GM06990 (cell line): ENCODE measurements at places on chromosomes 6 and 20.

GRCh38 chr6:52286798-52287432 lies 2.4 kb upstream of the MCM3 start:
- DNase-seq: no peak

DNA sequence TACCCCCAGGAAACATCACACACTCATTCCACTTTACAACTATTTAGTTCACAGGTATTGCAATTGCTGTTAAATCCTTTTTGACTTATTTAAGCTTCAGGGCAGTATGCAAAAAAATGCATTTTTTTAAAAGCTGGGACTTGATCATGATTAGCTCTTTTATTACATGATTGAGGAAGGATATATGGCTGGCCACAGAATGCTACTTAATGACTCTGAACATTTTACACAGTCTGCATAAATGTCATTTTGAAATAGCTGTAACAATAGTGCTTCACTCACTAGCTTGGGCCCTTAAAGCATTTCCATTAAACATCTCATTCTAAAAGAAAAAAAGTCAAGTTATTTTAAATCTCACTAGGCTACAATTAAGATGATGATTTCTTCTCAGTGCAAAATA lies 429.7 kb downstream of the FRK start:
- no peak for DNase-seq

DNA sequence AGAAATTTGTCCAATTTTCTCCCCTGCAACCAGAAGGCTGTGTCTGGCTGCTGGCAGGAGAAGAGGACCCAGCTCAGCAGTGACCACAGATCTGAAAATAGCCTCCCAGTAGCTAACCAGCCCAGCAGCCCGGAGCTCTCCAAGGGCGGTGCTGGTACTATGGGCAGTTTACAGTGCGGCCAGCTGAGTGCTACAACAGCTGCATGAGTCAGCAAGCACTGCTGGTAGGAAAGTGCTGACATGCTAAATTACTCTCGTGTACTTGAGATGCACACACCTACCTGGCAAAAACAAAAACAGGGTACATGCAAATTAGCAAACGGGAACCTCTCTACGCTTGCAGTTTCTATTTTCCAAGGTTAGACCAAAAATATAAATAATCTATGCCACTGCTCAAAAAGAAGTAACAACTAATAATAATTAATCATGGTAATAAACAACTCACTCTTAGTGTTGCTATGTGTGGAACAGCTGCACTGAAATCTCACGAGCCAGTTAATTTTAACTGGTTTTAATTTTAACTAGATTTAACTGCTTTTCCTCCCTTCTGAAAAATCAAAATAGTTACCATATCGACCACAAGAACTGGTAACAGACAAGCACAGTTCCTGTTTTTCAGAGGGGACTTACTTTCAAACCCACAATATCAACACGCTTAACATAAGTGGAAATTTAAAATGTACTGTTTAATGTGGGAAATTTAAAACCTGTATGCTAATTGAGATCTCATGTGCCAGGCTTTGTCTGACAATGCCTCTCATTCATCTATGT lies 10.8 kb downstream of the BACH2 start:
- peak; percentile 54 for DNase-seq

- no peak for DNase-seq
Measured at GRCh38 chr6:34610819-34611477, 54.8 kb upstream of the SPDEF start.

DNA sequence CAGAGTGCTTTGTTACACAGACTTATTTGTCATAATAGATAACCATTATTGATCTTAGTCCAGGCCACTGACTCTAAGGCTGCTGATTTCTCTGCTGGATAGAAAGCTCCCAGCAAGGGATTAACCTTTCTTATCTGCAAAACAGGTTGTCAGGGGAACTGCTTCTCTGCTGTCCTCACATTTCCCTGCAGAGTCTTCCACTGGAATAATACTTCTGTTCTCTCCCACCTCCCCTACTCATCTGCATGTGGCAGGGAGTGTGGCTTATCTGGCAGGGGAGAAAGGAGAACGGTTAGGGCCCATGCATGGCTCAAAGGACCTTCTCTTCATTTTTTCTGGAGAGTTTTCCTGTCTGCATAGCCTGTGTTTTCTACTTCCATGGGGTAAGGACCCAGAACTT lies 86.2 kb downstream of the LAMP5 start:
- DNase-seq: no peak

GRCh38 chr20:4951299-4951698 lies 50.0 kb downstream of the SLC23A2 start:
- no peak for DNase-seq

- no peak for DNase-seq
Measured at GRCh38 chr20:36231331-36231730, 4.9 kb upstream of the AAR2 start.

DNA sequence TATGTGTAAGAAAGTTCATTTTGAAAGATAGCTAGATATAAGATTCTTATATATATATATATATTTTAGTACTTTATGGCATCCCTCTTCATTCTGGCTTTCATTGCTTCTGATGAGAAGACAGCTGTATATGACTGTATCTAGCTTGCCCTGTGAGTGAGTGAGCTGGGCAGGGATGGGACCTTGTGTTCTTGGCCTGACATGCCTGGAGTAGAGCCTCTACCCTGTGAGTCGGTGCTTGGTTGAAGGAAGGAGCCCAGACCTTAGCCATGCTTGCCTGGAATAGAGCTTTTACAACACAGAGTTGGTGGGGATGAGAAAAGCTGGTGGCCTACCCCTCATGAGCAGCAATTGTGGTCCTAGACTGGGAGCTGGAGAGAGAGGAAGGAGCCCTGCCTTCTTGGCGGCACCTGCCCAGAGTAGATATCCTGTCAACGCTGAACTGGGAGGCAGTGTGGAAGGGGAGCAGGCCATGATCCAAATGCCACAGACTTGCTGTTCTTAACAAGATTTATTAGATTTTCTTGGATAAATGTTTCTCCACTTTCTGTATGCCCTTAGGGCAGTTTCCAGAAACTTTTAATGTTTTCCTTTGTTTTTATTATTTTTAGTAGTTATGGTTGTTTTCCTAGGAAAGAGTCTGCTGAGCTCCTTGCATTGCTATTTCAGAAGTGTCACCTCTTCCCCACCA lies 31.6 kb downstream of the FIG4 start:
- no peak for DNase-seq

DNA sequence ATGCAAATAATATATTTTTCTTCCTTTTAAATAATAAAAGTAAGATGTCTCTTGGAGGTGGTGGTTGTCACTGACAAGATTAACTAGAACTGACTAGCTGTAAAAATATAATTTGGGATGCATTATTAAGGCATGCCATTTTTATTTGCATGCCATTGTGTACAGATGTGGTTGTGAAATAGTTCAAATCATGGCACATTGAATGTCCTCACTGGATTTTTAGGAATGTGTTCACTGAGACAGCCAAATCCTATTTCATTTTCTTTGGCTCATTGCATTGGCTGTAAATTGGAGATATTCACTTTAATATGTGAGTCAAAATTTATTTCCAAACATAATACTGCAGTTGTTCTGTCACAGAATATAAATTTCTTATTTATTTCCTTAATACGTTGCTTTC lies 62.3 kb downstream of the ESR1 start:
- DNase-seq: no peak

DNA sequence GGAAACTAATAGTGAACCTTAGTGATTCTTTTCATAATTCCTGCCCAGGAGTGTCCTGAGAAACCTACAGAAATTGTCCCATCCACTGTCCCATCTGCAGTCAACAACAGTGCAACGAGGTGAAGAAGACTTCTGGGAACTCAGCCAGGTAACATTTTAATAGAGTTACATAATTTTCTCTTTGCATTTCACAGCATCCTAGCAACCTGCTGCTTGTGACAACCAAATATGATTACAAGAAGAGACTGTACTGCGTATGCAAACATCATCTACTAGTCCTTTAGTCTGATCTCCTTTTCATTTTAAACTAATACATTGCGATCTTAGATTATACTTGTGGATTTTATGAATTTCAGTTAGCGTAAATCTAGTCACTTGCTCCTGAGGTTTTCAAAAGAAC lies 951.6 kb downstream of the TFAP2A start:
- no peak for DNase-seq

- DNase-seq: no peak
Measured at GRCh38 chr20:12936020-12936419, 72.8 kb upstream of the SPTLC3 start.

DNA sequence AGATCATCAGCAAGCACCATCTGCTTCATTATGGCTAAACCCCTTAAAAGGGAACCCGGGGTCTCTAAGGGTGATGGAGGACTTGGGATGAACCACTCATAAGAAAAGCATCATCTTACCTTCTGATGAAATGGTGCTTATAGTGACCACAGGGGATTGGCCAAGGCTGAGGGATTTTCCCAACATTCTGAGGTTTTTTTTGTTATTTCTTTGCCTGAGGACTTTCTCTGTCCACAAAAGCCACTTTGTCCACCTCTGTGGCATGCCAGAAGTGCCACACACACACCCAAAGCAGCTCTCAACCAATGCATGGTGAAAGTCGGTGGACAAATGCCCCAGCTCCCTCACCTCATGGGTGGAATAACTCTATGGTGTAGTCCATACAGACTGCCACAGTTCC lies 79.3 kb upstream of the TOP1 start:
- no peak for DNase-seq

DNA sequence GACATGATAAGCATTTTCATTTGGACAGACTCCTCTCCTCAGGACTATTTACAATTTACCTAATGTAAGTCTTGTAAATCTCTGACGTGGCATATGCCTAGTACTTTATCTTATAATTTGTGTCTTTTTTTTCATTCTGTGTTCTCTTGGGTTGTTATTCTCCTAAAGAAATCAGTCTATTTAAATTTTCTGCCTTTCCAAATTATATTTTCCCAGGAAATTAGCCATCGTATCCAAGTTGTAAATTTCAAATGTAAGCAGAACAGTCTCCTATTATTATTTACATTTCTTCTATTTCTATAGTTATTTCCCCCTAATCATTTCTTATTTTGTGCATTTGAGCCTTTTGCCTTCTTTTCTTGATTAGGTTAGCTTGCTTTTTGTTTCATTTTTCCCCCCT lies 17.5 kb upstream of the BCAS4 start:
- DNase-seq: no peak

- DNase-seq: no peak
Measured at GRCh38 chr6:167668019-167668753, 158.5 kb upstream of the AFDN start.

- no peak for DNase-seq
Measured at GRCh38 chr6:29933955-29934354, 8.4 kb upstream of the HLA-A start.

GRCh38 chr20:25495189-25495824 lies 87.8 kb downstream of the GINS1 start:
- no peak for DNase-seq

GRCh38 chr6:117605169-117605826 lies 3.0 kb upstream of the GOPC start:
- peak; percentile 52 for DNase-seq

- no peak for DNase-seq
Measured at GRCh38 chr20:56442389-56443365, 25.8 kb upstream of the RTF2 start.

DNA sequence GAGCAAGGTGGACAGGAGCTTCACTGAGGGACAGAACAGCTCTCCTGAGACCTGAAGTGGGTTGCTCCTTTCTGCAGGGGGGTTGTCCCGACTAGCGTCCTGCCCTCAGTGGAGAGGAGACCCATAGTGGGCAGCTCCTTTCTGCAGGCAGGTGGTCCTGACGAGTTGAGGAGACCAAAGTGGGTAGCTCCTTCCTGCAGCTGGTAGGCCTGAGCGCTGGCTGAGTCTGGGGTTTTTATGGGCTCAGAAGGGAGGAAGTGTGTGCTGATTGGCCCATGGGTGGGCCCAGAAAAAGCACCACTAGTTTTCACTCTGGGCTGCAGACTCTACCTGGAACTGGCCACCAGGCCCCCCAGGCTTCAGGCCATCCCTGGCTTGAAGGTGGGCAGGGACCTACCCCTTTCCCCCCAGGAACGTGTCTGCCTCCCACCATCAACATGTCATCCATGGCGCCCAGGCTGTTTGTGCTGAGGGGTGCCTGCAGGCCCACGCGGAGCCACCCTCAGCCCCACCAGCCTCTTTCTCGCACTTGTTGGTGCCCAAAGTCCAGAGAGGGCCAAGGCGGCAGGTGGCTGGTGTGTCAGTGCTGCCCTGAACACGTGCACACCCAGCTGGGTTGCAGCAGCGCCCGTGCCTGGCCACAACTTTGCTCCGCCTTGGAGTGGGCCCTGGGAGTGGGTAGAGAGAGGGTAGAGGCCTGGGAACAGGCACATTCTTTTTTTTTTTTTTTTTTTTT lies 1.6 kb upstream of the DEK start:
- no peak for DNase-seq
